ENCODE measurements at places on chromosomes 5 and 9.
A peak's percentile ranks its signal among the peaks of the same experiment; 100 is the strongest.

DNA sequence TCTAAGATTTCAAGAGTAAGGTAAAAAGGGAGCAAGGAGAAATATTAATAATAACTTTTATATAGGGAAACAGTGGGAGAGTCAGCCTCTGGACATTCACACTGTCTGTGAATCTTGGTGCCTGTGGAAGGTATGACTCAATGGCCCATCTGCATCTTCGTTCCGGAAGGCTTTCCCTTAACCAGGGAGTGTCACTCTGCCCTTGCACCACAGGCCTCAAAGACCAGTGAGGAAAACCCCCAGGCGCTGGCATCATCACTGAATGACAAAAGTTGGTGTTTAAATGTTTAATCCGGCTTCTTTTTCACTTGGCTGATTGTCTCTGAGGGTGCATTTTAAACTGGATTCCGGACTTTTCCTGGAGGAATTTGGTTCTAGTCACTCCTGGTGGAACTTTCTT, 522.4 kb upstream of the TLE4 start:
- DNase-seq = no peak

- DNase-seq = peak; percentile 71
These were observed 47.1 kb upstream of the CTSL start for GRCh38 chr9:87678650-87679355.

GRCh38 chr9:21043841-21044240, 12.4 kb upstream of the HACD4 start:
- DNase-seq = no peak

DNA sequence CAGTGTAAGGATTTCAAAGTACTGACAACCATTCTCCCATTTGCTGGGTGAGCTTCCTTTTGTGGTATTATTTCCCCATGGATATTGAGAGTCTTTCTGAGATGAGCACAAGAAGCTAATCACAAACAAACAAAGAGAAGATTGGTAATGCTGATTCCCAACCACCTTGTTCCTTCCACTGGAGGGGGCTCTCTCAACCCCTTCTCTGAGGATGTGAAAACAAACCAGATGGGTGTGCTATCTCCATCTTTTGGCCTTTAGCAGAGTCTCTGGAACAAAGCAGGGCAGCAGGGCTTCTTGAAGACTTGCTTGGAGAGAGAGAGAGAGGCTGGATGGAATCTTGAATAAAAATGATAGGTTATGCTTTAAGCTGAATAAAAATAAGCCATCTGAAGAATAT, 576.7 kb upstream of the ZNF462 start:
- DNase-seq = peak; percentile 61

- DNase-seq = no peak
These were observed 23.9 kb downstream of the IRX2 start for GRCh38 chr5:2727550-2727949.

GRCh38 chr9:91160181-91160580, 201.5 kb downstream of the AUH start:
- DNase-seq = no peak

GRCh38 chr5:19795218-19795617, 192.8 kb downstream of the CDH18 start:
- DNase-seq = peak; percentile 20

DNA sequence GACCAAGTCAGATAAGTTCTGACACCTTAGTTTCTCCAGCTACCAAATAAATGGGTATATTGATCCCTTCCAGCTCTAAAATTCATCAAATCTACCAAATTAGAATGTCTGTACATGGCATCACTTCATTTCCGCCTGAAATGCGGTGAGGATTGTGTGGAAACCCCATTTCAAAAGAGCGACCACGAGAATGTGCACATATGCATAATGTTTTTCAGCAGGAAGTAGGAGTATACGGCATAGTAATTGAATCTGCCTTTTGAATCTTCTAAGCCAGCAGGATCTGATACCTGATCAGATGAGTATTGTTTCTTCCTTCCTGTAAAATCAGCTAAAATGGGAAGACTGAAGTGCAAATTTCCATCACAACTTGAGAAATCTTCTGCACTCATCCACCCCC, 418.6 kb downstream of the TMEM38B start:
- peak; percentile 29 for DNase-seq

DNA sequence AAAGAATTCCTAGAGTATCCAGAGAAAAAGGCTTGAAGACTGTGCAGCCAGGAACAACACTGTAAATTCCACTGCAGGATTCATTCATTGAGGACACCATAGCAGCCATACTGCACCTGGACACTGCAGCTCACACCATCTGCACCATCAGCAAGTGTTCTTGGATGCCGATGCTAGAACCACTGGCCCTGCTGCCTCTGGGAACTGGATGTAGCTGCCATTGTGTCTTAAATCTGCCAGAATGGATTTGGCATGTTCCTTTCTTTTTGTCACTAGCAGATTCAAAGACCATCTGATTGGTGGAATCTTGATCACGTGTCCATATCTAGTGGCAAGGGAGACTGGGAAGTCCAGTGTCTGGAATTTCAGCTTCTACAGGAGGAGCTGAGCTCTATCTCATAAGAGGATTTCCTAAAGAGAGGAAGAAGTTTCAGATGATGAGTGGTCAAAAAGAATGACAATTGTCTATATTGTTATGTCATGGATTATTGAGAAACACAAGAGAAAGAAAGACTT, 278.3 kb upstream of the ANKRD55 start:
- DNase-seq = no peak

DNA sequence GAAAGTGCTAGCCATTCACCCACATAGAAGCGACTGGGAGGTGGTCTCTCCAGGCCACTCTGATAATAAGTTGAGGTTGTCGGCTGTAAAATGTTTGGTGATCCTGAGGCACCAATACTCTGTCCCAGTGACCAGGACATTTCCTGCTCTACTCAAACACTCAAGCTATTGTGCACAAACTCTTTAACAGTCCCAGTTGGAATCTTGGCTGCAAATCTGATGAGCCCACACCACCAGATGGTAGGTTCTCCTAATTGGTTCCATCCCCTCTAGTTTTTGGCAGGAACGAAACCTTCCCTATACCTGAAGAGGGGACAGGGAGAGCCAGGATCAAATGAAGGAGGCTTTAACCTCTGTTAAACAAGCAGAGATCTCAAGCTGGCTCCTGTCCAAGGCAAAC, 14.3 kb downstream of the GRIA1 start:
- peak; percentile 46 for DNase-seq

- DNase-seq = no peak
These were observed 451.4 kb upstream of the DAB2 start for GRCh38 chr5:39876146-39876545.

DNA sequence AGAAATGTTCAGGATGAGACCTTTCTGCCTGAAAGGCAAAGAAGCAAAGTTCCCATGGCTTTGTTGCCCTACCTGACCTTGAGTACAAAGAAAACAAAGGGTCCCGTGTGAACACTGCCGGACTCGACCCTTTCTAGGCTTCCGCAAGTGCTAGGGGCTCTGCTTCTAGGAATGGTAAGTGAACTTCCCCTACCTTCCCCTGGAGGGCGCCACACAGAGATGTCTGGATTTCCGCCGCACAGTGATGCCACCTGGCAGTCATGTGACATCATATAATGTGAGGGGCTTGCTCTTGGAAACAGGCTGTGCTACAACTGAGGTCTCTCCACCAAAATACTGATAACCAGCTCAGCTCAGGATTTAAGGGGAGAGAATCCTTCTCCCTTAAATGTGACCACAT, 56.6 kb downstream of the HSD17B3 start:
- no peak for DNase-seq

DNA sequence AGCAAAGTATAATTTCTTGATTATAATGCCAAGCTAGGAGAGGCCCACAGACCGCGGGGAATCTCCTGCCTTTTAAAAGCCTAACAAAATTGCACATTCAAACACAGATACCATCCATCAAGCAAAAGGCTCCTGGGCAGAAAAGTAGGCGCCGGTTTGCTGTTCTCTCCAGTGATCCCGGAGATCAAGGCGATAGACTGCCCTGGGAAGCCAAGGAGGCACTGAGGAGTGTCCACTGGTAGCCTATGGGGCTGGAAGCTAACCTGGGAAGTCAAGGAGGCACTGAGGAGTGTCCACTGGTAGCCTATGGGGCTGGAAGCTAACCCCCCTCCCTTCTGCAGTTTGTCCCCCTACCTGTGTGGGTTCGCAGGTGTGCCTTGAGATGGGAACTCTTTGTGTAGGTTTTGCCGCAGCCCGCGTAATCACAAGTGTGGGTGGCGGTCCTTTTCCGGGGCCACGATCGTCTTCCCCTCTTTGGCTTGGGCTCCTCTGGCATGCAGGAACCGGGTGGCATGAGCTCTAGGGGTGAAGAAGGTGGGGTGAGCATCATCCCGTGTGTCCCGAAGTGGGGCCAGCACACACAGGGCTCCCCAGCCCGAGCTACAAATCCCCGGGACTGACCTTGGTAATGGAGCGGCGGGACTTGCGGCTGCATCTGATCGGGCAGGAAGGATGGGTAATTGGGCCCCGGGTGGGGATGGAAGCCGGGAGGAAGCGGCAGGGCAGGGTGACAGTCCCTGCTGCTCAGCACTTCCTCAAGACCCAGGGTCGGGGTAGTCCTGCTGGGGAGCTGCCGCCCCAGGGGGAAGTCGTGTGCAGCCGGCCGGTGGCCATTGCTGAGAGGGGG, 2.7 kb downstream of the KLF4 start:
- no peak for DNase-seq

DNA sequence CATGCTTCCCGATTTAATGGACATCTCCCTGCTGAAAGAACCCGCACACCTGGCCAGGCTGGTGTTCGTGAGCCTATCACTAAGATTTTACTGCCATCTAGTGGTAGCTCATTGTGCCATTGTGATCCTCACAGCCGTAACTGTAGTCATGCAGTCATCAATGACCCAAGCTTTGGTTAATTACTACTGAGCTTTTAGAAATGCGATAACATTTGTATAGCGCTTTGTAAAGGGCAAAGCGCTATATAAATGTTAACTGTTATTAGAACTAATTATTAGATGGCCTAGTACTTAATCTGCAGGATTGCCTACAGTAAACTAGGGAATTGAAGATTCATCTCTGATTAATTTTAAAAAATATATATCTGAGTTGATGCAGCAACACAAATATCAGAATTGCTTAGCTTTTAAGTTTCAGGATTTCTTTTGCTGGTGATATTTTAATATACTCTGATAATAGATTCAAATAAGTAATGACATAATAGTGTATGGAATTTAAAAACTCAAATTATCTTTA, 90.2 kb downstream of the HACD4 start:
- peak; percentile 68 for DNase-seq
